ENCODE measurements at places on chromosomes 1 and 21.

GRCh38 chr21:21898801-21899200 lies 900.6 kb downstream of the NCAM2 start:
- no peak for DNase-seq

GRCh38 chr21:37415939-37416338 lies 49.4 kb downstream of the DYRK1A start:
- no peak for DNase-seq

GRCh38 chr1:59384443-59384842 lies 87.5 kb downstream of the FGGY start:
- no peak for DNase-seq

DNA sequence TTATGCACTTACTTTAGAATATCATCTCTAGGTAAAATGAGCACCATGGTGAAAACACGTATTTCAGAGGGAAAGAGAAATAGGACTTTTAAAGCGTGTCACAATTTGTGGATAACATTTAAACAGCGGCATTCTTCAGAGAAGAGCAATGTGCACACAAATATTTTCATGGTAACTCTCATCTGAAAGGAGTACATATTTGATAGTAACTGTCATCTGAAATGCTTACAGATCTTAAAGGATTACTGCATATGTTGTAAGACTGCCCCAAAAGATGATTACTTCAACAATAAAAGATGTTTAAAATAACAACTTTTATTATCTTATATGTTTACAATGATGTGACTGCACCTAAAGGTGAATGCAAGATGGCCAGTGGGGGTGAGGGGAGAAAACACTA lies 408.8 kb downstream of the PLA2G4A start:
- DNase-seq, result no peak

DNA sequence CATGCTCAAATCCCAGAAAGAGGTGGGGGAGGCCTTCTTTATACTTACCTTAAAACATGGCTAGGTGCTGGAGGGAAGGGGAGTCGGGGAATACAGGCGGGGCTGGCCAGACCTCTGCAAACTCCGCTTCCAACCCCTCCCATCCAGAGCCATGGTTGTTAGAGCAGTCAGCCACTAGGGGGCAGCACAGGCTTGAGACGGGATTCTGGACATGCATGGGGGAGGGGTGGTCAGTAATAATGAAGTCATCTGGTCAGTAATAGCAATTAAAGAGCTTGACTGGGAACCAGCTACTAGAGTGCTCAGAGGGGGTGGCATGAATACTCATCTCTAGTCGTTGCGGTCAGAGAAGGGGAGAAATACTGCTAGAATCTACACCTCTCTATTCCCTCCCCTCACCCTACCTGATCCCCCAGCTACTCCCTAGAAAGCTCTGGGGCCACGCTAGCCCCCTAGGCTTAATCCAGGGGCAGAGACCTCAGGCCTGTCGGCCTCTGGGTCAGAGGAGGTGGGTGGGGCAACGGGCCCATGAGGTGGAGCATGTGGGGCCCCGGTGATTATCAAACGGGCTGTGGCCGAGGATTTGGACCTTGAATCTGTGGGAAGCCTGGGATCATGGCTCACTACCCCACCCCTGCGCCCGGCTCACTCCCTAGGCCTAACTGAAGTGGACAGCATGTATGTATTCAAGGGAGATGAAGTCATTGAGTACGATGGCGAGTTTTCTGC lies 2.9 kb downstream of the CASQ1 start:
- peak; percentile 72 for DNase-seq

DNA sequence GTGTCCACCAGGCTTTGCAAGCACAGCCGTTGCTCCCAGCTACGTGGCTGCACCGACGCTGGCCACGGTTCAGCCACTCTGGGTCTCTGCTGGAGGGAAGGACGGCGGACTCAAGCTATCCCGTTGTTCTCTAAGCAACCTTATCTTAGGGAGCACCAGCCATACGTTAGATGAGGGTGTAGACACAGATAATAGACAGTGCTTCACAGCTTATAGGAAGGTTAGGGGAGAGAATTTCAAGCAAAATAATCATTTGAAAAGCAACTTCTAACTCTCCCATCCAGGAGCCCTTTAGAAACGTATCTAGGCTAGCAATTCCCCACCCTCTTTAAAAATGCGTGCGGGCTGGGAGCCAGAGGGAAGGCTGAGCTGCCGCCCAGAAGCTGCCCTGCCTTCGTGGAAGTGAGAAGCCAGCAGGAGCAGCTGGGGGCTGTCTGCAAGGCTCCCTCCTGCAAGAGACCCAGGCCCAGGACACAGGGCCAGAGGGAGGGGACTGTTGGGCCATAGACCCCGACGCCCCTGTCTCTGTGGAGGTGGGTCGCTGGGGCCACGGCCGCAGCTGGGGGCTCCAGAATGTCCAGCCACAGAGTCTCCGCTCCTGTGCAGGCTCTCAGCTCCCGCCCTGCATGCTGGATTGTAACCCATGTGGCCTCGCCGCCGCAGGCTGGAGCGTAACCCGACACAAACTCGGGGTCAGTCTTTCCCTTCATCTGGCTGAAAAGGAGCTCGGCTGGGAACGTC lies 31.2 kb upstream of the COL6A2 start:
- no peak for DNase-seq

- DNase-seq, result no peak
Observed at GRCh38 chr1:8420318-8420717, 102.4 kb downstream of the SLC45A1 start.

GRCh38 chr1:35371506-35371905 lies 103.0 kb downstream of the ZMYM4 start:
- DNase-seq, result no peak

- no peak for DNase-seq
Observed at GRCh38 chr1:207256869-207257268, 64.6 kb upstream of the CD55 start.

GRCh38 chr1:117544509-117545109 lies 61.2 kb upstream of the TENT5C start:
- DNase-seq, result no peak

GRCh38 chr1:11180342-11180744 lies 8.8 kb upstream of the ANGPTL7 start:
- DNase-seq, result peak; percentile 80

- no peak for DNase-seq
Observed at GRCh38 chr1:40393173-40393572, 19.6 kb downstream of the SMAP2 start.

GRCh38 chr1:232142403-232143314 lies 487.3 kb downstream of the SIPA1L2 start:
- peak; percentile 100 for DNase-seq

DNA sequence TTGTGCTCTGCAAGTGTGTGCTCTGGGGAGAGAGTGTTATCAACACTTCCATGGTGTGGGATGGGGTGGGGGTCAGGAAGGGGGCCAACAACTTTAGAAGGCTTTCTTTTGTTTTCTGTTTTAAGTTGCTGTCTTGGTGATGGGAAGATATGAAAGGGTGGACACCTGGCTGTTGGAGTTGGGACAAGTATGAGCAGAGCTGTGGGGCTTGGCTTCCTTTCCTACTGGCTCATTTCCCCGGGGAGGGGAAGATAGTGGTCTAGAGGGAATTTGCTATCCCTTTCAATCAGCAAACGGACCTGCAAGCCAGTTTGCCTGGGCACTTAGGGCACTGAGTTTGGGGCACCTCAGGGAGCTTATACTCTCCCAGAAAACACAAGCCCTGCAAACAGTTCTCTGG lies 19.2 kb downstream of the IER5 start:
- no peak for DNase-seq
